Cardiac septum (tissue), 1 donor: ENCODE measurements at places on chromosomes 6 and 20. TPM values are rescaled to one million over a fixed set of nuclear protein-coding genes. Genes with fewer than 3 reads are reported as not detected.
A peak's percentile ranks its signal among the peaks of the same experiment; 100 is the strongest.

- DNase-seq: no peak
These were observed 27.1 kb downstream of the CHMP4B start for GRCh38 chr20:33838035-33838864.

- DNase-seq: no peak
These were observed 5.9 kb upstream of the TUBB2A start for GRCh38 chr6:3163248-3163594.

- no peak for DNase-seq
These were observed 137.7 kb upstream of the AKAP12 start for GRCh38 chr6:151101816-151102694.

- no peak for DNase-seq
These were observed 4.7 kb upstream of the SHLD1 start for GRCh38 chr20:5745416-5746030.

DNA sequence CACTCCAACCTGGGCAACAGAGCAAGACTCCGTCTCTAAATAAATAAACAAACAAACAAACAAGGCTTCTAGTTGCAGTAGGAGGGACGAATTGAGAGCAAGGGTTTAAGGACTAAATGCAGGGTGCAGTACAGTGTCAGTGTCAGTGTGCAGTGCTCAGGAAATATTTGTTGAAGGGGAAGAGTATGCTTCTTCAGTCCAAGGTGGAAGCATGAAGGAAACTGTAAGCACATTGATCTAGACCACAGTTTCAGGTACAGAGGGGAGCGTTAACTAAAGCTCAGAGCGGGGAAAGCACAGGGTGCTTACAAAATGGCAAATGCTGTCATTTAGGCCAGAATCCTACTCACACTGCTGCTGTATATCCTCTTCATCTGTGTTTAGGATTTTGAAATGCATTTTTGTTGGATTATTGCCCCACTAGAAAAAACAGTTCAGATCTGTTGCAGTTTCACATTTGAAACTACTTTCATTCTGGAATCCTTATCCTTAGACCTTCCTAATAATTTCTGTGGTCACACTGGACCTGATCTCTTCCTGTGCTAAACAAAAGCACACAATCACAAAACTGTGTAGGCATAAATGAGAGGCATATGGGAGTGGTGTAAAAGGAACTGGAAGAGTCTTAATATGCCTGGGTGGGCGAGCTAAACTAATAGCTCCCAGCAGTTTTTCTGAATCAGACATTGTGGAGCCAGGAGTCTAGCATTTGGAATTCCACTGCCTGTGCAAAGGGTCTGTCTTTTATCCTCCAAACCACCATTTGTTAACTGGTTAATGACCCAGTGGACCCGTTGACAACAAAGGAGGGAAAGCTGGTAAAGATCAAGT lies 41.4 kb downstream of the CBFA2T2 start:
- DNase-seq: no peak

- no peak for DNase-seq
These were observed 246.6 kb downstream of the TBXT start for GRCh38 chr6:165920896-165921671.

- no peak for DNase-seq
These were observed 1.1 kb downstream of the MMP9 start for GRCh38 chr20:46009816-46010215.

DNA sequence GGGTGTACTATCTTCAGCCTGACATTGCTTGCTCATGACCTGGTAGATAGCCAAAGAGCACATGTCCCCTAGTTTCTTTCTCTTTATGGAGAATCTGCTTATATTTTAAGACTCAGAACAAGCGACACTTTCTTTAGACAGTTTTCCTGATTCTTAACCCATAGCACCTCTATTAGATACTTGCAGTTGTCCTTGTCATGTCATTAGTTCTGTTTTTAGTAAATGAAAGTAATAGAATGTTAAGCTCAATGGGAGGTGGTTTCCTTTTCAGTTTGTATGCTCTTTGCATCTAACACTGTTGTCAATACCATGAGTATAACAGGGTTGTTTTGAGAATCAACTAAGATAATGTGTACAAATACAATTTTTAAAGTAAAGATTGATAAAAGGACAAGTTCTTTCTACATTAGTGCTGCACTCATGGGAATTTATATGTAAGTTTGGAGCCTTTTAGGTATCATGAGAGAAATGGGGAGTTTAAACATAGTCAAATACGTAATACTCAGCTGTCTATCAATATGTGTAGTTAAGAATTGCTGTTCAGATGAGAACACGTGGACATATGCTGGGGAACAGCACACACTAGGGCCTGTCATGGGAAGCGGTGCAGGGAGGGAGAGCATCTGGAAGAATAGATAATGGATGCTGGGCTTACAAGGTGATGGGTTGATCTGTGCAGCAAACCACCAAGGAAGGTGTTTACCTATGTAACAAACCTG lies 124.3 kb downstream of the GRM1 start:
- no peak for DNase-seq

DNA sequence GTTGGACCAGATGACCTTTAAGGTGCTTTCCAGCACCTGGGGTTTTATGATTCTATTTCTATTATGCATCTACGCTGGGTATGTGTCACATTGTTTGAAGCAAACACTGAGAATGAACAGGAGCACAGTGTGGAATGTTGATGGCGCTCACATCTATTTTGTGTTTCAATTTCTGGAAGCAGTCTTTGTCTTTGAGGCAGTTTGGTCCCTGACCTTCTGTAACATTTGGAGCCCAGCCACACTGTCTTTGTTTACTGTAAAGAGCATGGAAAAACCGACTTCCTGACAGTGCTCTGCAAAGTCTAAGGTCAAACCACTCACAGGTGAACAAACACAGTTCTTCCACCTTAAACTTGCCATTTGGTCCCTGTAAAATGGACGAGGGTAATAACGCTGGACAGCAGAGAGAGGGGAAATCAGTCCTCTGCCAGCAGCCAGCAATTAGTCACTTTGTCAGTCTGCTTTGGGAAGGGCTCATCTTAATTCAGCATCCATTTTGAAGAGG lies 155.5 kb downstream of the PRL start:
- DNase-seq: no peak

DNA sequence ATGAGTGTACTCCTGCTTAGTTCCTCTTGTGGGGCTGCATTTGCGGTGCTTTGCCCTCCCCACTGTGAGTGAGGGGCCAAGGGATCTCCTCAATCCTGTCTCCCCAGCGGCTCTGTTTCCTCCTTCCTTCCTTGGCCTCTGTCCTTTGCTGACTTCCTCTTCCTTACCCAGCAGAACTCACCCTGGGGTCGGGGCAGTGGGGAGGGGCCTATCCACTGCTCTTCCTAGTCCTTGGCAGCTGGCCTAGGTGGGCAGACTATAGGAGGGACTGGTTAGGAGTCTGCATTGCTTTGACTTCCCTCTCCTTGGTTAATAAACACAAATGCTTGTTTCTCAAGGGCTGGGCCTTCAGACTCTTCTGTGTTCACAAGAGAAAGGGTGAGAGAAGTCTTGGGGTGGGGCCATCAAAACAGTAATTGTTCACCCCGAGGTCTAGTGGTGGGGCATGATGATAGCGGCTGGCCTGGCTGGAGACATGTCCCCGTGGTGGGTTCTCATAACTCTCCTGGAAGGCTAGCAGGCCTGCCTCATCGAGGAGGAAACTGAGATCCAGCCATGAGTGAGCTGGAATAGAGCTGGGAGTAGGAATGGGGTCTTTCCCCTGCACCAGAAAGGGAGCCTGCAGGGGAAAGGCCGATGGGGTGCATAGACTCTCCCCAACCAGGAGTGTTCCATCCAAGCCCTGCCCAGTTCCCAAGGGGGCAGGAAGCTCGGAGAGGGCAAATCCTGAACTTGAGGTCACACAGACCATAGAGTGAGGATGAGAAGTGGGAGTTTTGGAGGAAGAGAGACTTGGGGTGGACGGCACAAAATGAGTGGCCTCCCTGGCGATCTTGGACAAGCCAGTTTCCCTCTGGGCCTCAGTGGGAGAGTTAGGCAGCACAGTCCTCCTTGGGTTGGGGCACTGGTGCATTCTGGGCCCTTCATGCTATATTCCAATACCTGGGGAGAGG lies 12.7 kb downstream of the FAM110A start:
- no peak for DNase-seq

GRCh38 chr6:106518748-106519147 lies 110.5 kb downstream of the RTN4IP1 start:
- no peak for DNase-seq

DNA sequence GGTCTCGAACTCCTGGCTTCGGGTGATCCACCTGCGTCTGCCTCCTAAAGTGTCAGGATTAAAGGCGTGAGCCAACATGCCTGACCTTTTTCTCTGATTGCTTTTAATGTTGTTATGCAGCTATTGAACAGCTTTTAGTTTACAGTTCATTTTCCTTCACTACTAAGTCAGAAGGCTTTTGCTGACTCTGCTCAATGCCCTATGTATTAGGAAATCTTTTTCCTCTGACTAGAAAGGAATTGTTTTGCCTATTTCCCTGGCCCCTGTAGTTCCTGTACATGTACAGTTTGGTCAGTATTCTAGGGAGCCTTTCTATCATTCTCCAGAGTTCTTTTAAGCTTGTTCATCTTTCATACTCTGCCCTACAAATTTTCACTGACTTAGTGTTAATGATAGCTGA lies 280.2 kb downstream of the CDKAL1 start:
- no peak for DNase-seq

DNA sequence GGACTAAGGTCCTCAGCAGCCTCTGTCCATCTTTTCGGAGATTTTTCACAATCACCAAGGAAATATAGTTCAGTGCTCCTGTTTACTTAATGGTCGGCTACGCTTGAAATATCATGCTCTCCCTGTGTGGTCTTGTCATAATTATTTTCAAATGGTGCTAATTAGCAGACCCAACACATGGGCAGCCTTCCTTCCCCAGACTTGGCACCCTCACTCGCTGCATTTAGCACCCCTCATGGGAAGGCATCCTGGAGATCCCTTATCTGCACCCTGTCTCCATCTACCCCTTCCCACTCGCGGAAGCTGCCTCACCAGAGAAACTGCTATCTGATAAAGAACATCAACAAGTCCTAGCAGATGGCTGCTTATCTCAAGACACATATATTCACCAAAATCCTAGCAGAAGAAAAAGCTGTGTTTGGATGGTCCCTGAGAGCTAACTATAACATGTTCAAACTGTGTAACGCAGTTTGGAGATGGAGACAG lies 131.0 kb upstream of the ESR1 start:
- DNase-seq: no peak

DNA sequence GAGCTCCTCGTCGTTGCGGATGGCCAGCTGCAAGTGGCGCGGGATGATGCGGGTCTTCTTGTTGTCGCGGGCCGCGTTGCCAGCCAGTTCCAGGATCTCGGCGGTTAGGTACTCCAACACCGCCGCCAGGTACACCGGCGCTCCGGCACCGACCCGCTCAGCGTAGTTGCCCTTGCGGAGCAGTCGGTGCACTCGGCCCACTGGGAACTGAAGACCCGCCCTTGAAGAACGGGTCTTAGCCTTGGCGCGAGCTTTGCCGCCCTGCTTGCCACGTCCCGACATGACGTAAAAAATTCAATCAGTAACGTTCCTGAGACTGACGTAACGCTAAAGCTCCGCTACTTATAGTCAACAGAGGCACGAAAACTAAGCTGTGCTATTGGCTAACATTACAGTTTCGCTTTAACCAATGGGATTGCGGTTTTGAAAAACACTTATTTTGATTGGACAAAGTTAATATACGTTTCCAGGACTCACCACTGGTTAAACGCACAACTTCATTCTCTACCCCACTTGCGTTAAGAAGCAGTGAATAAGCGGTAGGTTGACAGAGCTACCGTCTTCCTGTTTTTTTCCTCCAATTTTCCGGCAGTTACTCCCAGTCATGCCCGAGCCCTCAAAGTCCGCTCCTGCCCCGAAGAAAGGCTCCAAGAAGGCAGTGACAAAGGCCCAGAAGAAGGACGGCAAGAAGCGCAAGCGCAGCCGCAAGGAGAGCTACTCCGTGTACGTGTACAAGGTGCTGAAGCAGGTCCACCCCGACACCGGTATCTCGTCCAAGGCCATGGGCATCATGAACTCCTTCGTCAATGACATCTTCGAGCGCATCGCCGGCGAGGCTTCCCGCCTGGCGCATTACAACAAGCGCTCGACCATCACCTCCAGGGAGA lies 73.9 kb downstream of the OR2B2 start:
- peak; percentile 88 for DNase-seq

DNA sequence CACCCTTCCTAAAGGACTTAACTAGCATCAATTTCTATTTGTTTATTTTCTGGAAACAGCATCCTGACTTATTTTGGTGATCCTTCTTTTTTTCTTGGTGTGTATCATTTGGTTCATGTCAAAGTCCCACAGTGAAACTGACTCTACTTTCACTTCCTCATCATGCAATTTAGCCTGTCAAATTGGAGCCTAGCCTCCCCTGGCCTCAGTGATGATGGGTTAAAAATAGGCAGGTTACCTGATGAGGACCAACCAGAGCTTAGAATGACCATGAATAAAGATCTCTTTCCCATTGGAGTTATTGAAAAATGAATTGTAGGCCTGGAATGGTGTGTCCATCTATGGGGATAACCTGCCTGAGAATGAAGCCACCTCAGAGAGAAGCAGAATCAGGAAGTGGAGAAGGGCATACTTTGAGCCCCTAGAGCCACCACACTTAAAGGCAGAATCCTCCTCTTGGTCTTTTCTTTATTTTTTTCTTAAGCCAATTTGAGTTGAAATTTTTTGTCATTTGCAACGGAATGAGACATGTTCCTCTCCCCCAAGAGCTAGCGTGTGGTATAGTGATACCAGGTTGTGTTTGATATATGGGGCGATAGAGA lies 105.6 kb downstream of the BTBD3 start:
- no peak for DNase-seq

- no peak for DNase-seq
These were observed 1.6 kb upstream of the ZSCAN12 start for GRCh38 chr6:28401172-28401571.

GRCh38 chr6:107098436-107099307 lies 16.6 kb downstream of the BEND3 start:
- DNase-seq: no peak

DNA sequence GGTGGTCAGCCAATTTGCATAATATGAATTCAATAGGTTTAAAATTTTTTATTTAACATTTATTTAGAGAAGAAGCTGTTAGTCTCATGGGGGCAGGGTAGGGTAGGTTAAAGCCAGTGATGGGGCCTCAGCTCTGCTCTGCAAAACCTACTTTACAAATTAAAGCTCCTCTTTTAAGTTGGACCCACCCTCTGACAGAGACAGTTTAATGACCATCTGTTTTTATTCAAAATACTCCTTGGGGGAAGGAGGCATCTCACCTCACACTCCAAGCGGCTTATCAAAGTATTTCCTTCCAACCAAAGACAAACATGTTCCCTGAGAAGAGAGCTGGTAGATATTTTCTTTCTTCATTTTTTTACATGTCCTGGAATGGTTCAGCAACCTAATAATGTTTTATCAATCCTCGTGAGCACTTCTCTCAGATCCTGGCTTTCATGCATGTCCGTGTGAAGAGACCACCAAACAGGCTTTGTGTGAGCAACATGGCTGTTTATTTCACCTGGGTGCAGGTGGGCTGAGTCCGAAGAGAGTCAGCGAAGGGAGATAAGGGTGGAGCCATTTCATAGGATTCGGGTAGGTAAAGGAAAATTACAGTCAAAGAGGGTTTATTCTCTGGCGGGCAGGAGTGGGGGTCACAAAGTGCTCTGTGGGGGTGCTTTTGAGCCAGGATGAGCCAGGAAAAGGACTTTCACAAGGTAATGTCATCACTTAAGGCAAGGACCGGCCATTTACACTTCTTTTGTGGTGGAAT lies 184.7 kb downstream of the GJA1 start:
- no peak for DNase-seq

The TRAPPC3L gene
- total RNA-seq: 0.16 TPM

The POLR1C gene
- 14.8 TPM for total RNA-seq

The PTGIS gene
- 37.6 TPM for total RNA-seq

The PACRG gene
- total RNA-seq: 14.1 TPM

The TBC1D32 gene
- total RNA-seq: 4.0 TPM

The SLC22A16 gene
- not detected for total RNA-seq
